ENCODE measurements at places on chromosomes 4 and X.

DNA sequence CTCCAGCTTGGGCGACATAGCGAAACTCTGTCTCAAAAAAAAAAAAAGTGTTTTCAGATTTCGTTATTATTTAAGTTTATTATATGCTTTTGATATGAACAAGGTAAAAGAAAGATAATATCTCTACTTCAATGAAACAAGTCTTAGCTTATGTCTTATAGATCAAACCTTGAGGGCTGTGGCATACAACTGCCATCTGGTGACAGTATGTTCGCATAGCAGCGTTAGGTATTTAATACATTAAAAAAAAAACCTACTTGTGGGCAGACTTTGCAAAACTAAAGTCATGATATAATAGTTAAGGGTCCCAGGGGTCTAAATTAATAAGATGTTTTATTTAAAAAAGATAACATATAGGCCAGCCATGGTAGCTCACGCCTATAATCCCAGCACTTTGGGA is 161.2 kb upstream of the AMOT start:
- DNase-seq, result no peak

DNA sequence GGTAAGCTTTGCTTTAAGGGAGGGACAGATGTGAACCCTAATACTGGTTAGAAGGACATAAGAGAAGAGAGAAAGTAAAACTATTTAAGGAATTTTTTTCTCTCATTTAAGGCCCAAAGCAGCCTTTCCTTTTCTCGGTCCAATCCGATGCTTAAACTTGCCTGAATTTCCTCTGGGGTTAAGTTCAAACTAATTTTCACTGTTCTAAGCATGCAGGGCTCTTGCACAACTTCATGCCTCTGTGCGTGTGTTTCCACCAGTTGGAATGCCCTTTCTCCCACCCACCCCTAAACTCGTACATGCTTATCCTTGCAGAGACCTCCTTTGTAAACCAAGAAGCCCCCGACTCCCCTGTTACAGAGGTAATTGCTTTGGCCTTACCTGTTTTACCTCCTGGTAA is 204.7 kb downstream of the CBR4 start:
- DNase-seq, result no peak

GRCh38 chrX:150873616-150874015 is 24.9 kb downstream of the CD99L2 start:
- peak; percentile 15 for DNase-seq

- DNase-seq, result no peak
Measured at GRCh38 chrX:19953145-19953544, 37.7 kb downstream of the BCLAF3 start.

GRCh38 chrX:151082077-151082948 is 94.1 kb upstream of the GPR50 start:
- DNase-seq, result peak; percentile 52

- DNase-seq, result peak; percentile 22
Measured at GRCh38 chr4:15756361-15756861, 21.7 kb upstream of the CD38 start.

DNA sequence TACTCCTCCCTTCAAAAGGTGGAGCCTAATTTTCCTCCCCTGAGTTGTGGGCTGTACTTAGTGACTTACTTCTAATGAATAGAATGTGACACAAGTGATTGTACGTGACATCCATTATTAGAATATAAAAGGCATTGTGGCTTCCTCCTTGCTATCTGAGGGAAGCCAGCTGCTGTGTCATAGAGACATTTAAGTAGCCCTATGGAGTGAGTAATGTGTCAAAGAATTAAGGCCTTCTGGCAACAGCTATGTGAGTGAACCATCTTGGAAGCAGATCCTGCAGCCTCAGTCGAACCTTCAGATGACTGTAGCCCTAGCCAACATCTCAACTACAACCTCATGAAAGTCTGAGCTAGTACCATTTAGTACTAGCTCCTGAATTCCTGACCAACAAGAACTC is 76.1 kb downstream of the BCOR start:
- DNase-seq, result no peak

GRCh38 chr4:110201502-110201901 is 3.1 kb upstream of the ELOVL6 start:
- DNase-seq, result no peak
